ENCODE measurements at places on chromosomes 2 and 18.

- DNase-seq, result no peak
Measured at GRCh38 chr2:159968279-159968900, 94.0 kb downstream of the PLA2R1 start.

GRCh38 chr2:68336192-68336591 is 16.4 kb upstream of the CNRIP1 start:
- DNase-seq, result no peak

DNA sequence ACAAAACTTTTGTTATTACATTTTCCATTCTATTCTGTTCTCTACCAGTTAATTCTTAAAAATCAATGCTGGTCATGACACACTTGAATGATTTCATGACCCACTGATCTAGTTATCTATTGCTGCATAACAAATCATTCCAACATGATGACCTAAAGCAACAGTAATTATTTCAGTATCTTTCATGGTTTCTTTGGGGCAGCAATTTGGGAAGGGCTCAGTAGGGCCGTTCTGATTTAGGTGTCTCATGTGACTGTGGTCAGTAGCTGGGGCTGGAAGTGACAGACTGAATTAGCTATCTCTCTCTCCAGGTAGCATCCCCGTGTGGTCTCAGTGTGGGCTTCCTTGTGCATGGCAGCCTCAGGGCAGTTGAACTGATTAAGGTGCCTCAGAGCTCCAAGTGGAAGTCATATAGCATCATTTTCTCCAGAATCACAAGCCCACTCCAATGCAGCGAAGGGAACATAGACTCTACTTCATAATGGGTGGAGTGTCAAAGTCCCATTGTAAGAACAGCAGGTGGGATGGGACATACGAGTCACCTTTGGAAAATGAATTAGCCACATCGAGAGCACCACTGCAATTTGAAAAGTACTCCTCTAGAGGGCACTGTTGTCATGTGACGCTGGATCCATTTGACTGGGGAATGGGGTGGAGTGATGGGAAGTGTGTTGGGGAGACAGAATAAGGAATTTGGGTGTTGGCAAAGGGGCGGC is 39.1 kb upstream of the FAM136A start:
- no peak for DNase-seq

DNA sequence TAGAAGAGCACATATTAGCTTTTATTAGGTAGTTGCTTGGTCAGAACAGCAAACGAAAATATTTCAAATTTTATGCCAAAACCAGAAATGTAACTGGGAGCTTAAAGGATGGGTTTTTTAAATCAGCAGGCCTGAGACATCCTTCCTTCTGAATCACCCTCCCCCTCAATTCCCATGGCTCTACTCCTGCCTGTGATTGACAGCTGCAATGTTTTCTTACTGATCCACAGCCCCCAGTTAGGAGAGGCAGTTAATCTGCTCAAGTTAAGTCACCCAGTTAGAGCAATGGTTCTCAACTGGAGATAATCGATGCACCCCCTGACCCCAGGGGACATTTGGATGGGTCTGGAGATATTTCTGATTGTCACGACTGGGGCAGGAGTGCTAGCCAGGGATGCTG is 24.9 kb downstream of the KCTD18 start:
- no peak for DNase-seq

GRCh38 chr18:47748093-47748796 is 182.2 kb downstream of the SMAD2 start:
- DNase-seq, result no peak

- DNase-seq, result no peak
Measured at GRCh38 chr2:172195836-172196376, 93.2 kb upstream of the DLX2 start.

- no peak for DNase-seq
Measured at GRCh38 chr18:22705328-22705727, 227.8 kb upstream of the RBBP8 start.

DNA sequence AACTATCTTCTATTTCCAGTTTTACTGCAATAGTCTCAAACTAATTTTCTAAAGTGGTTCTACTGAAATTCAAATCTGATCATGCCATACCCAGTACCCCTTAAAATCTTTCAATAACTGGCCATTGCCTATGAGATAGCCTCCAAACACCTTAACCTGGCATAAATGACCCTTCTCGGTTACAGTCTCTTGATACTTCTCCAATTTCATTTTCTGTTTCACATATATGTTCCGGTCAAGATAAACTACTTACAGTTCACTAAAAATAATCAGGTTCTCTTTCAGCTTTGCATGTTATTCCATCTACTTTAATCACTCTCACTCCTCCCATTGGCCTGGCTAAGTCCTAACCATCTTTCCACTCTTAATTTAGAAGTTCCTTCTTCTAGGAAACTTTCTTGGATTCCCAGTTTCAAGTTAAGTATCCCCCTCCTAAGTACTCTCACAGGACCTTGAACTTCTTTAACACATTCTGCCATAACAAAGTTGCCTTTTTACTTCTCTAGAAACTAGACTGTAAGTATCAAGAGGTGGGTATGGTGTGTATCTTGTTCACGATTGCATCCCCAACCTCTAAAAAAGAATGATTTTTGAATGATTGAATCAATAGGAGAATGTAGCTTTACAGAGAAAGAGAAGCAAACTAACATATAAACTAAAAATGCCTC is 110.2 kb upstream of the RBBP8 start:
- no peak for DNase-seq

GRCh38 chr2:100832885-100833284 is 12.9 kb downstream of the NPAS2 start:
- DNase-seq, result no peak

DNA sequence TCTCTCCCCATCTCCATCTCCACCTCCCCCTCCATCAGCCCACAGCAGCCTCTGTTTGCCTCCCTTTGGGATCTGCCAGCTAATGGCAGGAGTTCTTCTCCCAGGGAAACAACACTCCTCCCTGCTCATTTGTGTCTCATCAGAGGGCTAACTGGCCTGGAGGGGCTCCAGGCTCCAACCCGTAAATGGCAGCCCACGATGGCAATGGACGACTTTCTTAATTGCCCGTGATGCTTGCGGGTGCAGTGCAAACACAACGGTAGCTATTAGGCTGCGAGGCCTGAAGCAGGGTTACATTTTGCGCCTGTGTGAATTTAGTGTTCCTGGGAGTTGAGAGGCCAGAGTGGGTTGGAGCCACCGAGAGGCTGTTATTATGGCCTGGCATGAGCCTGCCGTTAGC is 285.1 kb downstream of the TNS1 start:
- no peak for DNase-seq

GRCh38 chr2:36449943-36450392 is 94.4 kb downstream of the CRIM1 start:
- DNase-seq, result no peak

- DNase-seq, result no peak
Measured at GRCh38 chr2:171878481-171878993, 15.5 kb downstream of the SLC25A12 start.

- no peak for DNase-seq
Measured at GRCh38 chr2:68827666-68828065, 43.5 kb downstream of the BMP10 start.

DNA sequence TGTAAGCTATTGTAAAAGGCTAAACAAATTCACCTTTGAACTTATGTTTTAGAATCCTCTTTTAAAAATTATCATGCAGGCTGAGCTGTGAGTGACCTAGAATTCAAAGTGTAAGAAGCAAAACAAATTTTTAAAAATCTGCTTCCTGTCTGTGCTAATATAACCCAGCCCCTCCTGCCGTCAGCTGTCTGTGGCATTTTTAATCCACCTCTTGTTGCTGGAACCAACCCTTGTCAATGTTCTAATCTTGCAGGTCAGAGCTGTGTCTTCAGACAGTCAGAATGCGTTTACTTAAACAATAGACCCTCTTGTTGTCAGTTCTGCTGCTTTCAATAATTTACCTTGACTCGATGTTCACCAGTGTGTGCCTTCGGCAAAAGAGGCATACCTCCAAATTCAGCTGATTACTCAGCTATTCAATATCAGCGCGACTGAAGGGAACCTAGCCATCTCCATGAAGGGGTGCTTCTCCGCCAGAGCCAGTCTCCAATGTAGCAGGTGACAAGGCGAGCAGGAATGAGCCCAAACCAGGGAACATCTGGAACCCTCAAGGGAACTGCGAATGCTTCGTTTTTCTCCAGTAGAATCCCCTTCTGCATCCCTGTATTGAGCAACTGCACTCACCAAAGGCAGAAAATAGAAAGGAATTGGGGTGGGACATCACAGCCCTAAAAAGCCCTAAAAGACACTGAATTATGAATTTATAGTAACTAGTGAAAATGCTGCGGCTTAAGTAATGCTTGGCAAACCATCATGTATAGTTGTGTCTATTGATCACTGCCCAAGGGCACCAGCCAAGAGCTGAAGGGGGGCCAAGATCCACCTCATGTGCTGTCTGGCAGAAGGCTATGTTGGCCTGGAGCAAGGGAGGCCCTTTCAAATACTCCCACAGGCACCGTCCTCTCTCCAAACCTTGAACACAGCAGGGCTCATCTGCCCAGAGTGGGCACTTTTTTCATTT is 62.5 kb downstream of the LYPD6B start:
- DNase-seq, result no peak

GRCh38 chr18:21132398-21132918 is 20.8 kb upstream of the ROCK1 start:
- no peak for DNase-seq

DNA sequence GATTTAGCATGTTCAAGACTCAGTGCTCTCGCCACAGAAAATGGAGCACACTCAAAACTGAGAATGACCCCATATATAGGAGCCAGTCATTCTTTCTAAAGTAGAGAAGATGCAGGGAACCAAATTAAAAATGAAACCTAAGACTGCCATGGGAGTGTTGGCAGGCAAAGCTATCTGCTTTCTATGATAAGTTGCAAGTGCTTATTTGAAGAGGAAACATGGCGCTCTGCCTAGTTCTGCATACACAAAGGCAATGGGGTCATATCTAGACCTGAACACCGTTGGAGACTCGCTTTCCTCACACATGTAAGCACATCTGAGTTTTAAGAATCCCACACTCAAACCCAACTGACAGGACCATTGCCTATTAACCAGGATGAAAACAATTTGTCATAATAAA is 292.5 kb downstream of the ALK start:
- DNase-seq, result no peak

DNA sequence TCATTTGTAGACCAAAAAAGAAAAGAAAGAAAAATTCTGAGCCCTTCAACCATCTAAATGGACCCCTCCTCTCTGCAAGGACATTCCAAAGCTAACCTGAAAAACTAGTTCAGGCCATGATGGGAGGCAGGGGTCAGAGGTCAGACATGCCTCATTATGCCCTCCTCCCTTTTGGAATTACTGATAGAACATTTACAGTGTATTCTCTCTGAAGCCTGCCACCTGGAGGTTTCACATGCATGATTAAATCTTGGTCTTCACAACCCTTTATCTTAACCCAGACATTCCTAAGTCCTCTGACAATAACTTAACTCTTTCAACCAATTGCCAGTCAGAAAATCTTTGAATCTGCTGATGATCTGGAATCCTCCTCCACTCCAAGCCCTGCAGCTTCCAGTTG is 86.0 kb downstream of the SPP2 start:
- no peak for DNase-seq

GRCh38 chr2:53969968-53970723 is 647 bp downstream of the PSME4 start:
- peak; percentile 67 for DNase-seq

DNA sequence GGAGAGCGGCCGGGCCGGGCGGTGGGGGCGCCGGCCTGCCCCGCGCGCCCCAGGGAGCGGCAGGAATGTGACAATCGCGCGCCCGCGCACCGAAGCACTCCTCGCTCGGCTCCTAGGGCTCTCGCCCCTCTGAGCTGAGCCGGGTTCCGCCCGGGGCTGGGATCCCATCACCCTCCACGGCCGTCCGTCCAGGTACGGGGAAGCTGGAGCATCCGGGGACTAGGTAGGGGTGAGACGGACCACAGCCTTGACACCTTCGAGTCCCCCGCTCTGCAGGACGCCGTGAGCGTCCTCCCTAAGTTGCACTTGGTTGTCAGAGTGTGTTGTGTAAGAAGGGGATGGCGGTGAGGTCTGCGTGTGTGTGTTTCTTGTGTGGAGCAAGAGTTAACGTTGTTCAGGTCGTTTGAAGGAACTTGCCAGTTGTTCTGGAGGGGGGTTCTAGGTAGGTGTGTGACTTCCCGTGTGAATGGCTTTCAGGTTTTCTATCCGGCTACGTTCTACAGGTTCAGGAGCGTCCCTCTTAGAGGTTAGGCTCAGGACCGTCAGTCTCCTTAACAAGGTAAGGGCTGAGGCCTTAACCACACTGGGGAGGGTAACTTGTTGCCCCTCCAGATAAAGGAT is 393 bp downstream of the IL1R1 start:
- DNase-seq, result no peak

DNA sequence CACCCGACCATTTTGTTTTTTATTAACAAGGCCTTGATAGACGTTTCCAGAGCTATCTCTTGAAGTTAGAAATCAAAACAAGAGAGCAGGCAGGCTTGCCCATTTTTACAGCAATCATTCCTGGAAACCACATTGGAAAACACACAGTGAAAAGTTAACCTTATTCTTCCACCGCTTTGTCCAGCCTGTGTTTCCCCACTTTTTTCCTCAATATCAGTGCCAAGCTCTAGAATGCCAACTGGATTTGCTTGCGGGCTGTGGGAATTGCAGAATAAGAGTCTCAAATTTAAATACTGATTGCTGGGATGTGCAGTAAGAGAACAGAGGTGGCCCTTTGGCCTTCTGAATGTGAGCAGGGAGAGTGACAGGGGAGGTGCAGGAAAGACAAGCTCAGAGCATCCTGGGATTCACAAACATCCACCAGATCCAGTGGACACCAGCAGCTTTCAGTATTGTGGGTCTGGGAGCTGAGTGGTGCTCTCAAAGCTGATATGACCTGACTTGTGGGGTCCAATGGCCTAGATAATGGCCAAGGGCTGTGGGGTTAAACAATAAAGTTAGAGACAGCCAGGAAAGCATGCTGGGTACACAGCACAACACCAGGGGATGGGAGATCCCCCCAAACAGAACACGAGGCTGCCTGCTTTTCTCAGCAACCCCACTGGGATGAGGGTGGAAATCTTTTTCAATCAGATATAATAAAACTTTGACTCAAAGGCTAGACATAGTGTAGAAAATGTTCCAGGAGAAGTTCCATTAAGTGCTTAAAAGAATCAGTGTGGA is 15.5 kb downstream of the CYP1B1 start:
- DNase-seq, result no peak

GRCh38 chr18:48864876-48865275 is 85.9 kb downstream of the SMAD7 start:
- peak; percentile 13 for DNase-seq

GRCh38 chr2:170819680-170820664 is 3.3 kb downstream of the GAD1 start:
- DNase-seq, result no peak

- DNase-seq, result peak; percentile 99
Measured at GRCh38 chr2:69914950-69915945, at the start of gene MXD1. Gene MXD1, plus strand, starts transcription at chr2:69915109. Its CDS starts 222 bp downstream, at chr2:69915331.

DNA sequence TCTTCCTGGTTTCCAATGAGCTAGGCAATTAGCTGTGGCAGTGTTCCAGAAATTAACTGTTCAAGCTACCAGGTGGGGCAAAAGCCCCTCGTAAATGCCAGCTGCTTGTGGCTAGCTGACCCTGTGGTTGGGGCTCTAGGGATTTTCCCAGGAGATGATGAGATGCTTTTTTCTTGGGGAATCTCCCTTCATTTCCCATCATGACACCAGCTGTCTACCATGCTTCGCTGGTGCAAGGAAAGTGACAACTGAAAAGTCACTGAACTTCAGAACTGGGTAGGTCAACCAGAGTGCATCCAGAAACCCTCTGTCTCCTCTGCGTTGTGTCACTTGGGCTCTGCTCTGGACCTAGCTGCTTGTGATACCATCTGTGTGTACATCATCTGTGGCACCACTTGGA is 386.5 kb upstream of the DCC start:
- DNase-seq, result no peak

- DNase-seq, result no peak
Measured at GRCh38 chr2:1612391-1613077, 131.8 kb downstream of the PXDN start.

Measured in left ventricle myocardium superior (tissue), 1 donor.